ENCODE measurements at places on chromosomes 5 and 9.

- DNase-seq = peak; percentile 74
Observed at GRCh38 chr5:142063878-142064331, 44.7 kb upstream of the NDFIP1 start.

GRCh38 chr5:98128271-98128670 lies 645.2 kb upstream of the RGMB start:
- no peak for DNase-seq

DNA sequence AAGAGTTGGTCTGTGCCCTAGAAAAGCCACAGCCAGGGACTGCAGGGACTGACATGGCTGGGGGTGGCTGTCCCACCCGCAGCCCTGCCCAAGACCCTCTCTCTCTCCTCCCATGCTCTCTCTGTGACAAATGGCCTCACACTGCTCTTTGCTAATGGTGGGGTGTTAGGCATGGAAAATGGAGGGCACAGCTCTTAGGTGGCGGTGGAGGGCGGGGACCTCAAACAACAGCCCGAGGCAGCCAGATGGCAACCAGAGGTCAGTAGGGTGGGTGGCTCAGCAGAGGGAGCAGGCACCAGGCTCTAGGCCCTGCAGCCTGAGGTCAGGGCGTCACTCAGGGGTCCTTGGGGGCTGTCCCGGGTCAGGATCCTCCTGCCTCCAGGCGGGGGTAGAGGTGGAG lies 73.9 kb upstream of the DAB2IP start:
- DNase-seq = no peak

- DNase-seq = no peak
Observed at GRCh38 chr5:37812365-37812764, 27.5 kb downstream of the GDNF start.

GRCh38 chr5:109961751-109962150 lies 272.0 kb downstream of the MAN2A1 start:
- DNase-seq = no peak

- no peak for DNase-seq
Observed at GRCh38 chr5:95818181-95819147, 4.1 kb downstream of the GLRX start.

- DNase-seq = no peak
Observed at GRCh38 chr9:21552244-21553170, 70.4 kb upstream of the IFNE start.

GRCh38 chr9:124079176-124079925 lies 67.8 kb downstream of the LHX2 start:
- no peak for DNase-seq

DNA sequence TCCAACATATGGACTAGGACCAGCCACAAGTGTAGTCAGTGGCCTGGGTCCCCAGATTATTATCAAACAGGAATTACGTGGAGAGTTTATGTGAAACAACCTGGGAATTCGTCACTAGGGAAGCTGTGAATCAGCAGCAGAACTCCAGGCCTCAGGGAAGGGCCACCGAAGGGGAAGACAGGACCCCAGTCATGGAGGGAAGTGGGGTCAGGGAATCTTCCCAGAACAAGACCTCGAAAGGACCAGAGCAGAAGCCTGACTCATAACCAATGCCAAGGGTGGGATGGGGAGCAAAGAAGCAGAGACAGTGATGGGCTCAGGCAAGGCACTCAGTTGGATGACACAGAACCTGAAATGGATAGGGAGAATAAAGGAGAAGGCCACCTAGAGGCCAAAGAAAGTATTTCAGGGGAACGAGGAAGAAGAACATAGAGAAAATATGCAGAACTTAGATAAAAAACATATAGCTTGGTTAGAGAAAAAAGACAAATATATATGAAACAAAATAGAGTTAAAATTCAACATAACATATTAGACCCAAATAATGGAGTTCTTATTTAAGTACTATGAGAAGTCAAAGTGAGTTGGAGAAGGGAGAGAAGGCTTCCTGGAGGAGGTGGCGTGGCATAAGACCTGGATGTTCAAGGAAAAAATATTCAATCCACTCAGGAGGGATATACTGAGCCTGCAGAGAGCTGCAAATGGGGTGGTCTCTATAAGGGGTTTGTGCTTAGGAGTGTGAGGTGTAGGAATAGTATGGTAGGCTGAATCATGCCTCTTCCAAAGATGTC lies 66.7 kb upstream of the CAST start:
- DNase-seq = no peak

DNA sequence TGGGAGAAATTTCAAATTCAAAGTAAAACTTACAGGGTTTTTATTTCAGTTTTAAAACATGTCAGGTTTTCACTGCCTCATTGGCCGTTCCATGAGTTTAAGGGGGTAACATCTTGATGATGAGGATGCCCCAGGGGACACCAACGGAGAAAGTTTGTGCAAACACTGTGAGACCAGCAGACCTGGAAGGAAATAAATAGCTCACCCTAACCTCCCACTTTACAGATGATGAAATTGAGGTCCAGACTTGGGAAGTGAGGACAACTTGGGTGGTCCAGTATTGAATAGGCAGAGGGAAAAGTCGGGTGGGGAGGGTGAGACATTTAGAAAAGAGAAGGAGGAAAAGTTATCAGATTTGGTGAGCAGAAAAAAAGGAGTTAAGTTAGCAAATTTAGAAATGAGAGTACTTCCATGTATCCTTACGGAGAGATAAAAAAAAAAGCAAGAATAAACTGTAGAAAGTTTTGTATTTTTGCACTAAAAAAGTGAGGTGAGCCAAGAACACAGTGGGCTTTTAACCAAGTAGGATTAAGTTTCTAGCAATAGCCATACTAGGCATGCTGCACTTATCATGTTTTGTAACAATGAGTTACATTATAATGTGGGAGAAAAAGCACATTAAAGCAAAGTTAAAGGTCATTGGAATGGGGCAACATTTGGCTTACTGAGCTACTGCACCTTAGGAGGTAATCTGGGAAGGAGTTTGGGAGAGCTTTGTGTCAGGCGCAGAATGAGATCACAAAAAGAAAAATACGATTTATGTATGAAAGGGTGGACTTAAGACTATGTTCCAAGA lies 125.1 kb downstream of the GAS1 start:
- DNase-seq = no peak

DNA sequence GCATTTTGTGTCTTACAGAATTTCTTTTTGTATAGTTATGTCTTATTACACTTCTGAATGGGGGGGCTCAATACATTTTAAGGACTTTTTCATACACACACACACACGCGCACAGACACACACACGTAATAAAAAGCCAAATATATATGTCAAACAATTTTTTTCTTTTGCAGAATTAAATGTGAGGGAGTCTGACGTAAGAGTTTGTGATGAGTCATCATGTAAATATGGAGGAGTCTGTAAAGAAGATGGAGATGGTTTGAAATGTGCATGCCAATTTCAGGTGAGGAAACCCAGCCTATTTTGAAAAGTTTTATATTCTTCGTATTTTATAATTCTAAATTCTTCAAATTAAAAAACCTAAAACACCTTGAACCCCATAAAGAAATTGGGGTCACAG lies 25.6 kb downstream of the TMEFF1 start:
- DNase-seq = no peak

GRCh38 chr5:80755626-80756025 lies 100.8 kb upstream of the DHFR start:
- DNase-seq = no peak

- DNase-seq = no peak
Observed at GRCh38 chr9:132008184-132008803, 71.4 kb downstream of the MED27 start.

GRCh38 chr9:86605303-86605702 lies 251.1 kb upstream of the TUT7 start:
- no peak for DNase-seq

GRCh38 chr9:121082075-121082474 lies 7.3 kb downstream of the CNTRL start:
- no peak for DNase-seq

- DNase-seq = no peak
Observed at GRCh38 chr9:69831611-69832010, 11.0 kb downstream of the CFAP95 start.

- DNase-seq = no peak
Observed at GRCh38 chr5:1824109-1824821, 23.1 kb downstream of the NDUFS6 start.

DNA sequence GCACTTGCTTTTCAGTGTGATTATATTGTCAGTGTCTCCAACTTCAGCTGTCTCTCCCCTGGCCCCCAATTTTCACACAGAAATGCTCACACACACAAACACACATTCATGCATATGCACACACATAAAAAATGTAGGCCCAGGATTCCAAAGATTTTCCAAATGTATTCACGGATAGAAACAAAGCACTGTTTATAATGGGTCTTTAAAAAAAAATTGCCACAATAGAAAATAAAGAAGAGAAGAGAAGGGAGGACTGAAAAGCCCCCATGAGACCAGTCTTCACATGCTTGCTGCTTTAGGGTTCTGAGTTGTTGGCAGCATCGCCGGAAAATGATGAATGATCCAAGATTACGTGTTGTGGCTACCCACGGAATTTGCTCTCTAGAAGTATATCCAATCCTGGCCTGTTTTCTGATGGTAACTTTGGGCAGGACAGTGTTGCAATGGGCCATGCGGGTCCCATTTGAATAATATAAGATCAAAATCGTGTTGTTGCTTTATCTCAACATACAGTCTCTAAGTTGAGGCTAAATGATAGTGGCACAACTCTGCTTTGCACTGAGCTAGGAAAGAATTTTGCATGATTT lies 36.2 kb upstream of the ACO1 start:
- no peak for DNase-seq

- no peak for DNase-seq
Observed at GRCh38 chr9:88803546-88804253, 187.6 kb upstream of the S1PR3 start.
